Brain microvascular endothelial cell (primary cell): ENCODE measurements at places on chromosomes 2 and 18.

DNA sequence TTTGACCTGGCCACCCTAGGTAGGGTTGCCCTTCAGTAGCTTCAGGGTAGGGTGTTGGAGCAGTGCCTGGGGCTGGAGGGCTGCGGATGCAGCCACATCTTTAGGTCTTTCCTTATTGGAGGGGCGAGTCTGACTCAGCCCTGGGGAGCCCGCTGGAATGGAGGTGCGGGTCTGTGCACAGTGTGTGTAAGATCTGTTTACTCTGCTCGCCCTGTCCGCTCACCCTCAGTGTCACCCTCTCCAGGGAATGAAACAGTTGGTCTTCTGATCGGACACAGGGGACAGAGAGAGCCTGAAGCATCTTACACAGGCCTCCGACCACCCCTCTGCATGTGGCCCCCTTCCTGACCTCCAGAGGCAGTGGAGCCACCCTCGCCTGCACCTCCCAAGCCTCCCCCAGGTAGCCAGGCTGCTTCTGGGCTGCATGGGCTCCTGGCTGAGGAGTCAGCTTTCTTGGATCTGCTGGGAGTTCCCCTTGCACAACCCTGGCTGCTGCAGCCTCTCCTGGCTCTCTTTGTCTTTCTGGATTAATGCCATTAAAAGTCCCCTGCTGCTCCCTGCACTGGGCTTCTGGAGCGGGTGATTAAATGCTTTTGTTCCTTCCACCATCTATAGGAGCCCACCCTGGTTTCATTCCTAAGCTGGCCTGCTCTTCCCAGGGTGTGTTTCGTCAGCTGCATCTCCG lies 82.6 kb downstream of the ASB1 start:
- no peak for DNase-seq

DNA sequence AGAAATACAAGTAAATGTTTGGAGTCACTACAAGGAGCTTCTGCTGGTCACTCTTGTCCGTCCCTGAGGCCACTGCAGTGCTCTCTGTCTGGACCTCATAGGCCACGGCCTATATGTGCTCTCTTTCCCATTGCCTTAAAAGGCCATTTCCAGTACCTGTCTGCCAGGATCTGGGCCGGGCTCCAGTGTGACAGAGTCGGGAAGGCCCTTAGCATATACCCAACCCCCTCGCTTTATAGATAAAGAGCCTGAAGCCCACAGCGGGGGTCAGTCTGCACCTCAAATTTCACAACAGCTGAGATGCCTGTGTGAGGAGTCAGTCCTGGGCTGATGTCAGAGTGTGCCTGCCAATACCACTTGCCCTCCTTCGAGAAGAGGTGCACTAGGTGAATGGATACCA lies 39.9 kb downstream of the ADD2 start:
- no peak for DNase-seq

- no peak for DNase-seq
These were observed 3.6 kb upstream of the RNF144A start for GRCh38 chr2:6913415-6914157.

GRCh38 chr2:188382107-188382506 lies 90.4 kb downstream of the GULP1 start:
- DNase-seq: peak; percentile 18

DNA sequence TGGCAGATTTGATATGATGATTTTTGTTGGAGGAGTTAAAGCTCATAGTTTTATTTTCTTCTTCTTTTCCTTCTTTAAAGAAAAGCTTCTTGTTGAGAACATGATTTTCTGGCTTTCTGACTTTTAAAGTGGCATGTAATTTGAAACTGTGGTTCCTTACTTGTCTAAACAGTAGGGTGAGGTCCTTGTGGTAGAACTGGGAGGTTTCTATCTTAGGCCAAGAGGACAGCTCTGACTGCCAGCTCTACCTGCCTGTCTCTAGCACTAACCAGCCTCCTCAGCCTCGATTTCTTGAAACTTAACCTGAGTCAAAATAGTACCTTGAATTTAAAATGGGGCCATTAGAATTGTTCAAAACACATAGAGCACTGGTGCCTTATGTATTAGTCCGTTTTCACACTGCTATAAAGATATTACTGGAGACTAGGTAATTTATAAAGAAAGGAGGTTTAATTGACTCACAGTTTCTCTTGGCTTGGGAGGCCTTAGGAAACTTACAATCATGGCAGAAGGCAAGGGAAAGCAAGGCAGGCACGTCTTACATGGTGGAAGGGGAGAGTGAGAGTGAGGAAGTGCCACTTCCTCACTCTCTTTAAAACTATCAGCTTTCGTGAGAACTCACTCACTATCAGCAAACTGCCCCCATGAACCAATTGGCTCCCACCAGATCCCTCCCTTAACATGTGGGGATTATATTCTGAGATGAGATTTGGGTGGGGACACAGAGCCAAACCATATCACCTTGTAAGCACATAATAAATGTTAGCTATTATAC lies 119.0 kb downstream of the CERS6 start:
- no peak for DNase-seq

DNA sequence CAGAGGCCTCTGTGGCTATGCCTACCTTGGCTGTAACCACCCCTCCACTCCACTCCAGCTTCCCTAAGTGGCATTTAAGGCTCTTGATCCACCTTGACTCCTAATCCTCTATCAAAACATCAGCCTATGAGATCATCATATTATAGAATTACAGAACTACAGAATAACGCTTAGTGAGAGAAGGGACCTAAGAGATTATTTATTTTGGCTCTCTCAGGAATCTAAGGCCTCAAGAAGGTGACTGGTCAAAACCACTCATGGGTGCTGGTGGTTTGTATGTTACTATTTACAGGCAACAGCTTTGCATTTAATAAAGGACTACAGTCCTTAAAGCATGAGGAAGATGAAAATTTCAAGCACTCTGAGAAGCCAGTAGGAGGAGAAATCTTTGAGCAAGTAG lies 118.8 kb downstream of the FSHR start:
- DNase-seq: no peak

- peak; percentile 35 for DNase-seq
These were observed 59.6 kb downstream of the ITGB6 start for GRCh38 chr2:160140471-160140870.

GRCh38 chr2:231332388-231332787 lies 63.1 kb upstream of the B3GNT7 start:
- DNase-seq: no peak

GRCh38 chr18:22342625-22343024 lies 75.1 kb downstream of the CTAGE1 start:
- DNase-seq: peak; percentile 64

GRCh38 chr2:239259603-239260298 lies 141.1 kb downstream of the HDAC4 start:
- no peak for DNase-seq

GRCh38 chr2:218271865-218272530 lies 1.7 kb downstream of the PNKD start:
- DNase-seq: no peak

- no peak for DNase-seq
These were observed 20.8 kb downstream of the TFCP2L1 start for GRCh38 chr2:121263996-121264715.

DNA sequence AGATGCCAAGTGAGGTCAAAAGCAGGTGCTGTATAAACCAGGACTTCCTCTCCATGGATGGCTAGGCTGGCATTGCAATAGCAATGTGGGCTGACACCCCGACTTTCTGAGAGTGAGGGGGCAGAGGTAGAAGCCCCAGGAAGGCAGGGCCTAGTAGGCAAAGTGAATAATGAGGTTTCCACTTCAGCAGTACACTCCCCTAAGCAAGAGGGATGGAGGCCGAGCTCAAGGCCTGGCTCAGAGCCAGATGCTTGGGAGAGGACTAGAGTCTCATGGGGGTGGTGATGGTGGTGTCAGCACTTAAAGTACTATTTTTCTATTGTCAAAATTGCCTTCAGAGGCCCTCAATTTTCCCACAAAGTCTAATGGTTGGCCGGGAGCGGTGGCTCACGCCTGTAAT lies 41.6 kb upstream of the HK2 start:
- DNase-seq: no peak

GRCh38 chr2:111667542-111668273 lies 216.3 kb downstream of the ANAPC1 start:
- DNase-seq: peak; percentile 60

GRCh38 chr2:7037340-7038333 lies 120.4 kb downstream of the RNF144A start:
- DNase-seq: peak; percentile 75

GRCh38 chr18:3720818-3721545 lies 271.0 kb downstream of the TGIF1 start:
- DNase-seq: no peak

- DNase-seq: no peak
These were observed 17.3 kb downstream of the ACVR1 start for GRCh38 chr2:157858846-157859245.

- DNase-seq: no peak
These were observed 207.9 kb upstream of the FIGN start for GRCh38 chr2:163943403-163944346.

GRCh38 chr2:128667391-128667790 lies 348.7 kb upstream of the HS6ST1 start:
- no peak for DNase-seq

DNA sequence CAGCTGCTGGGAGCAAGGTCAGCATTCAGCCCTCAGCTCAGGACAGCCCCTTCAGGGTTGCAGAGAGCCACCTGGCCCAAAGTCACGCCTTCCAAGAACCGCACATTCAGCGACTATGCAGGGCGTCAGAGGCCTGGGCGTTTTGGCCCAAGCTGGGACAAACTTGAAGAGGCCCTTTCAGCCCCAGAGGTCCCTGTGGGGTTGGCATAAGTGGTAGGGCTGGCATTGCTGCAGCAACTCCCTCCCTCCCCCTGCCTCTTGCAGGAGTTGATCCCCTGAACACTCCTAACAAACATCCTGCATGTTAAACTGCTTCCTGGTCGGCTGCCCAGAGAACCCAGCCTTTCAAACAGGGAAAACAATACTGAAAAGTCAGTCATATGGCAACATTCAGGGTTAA lies 192.9 kb upstream of the SMAD2 start:
- no peak for DNase-seq

- DNase-seq: no peak
These were observed 101.0 kb downstream of the BCL2L11 start for GRCh38 chr2:111221701-111222100.

- DNase-seq: peak; percentile 51
These were observed 79.4 kb downstream of the TMEM182 start for GRCh38 chr2:102841107-102841840.

DNA sequence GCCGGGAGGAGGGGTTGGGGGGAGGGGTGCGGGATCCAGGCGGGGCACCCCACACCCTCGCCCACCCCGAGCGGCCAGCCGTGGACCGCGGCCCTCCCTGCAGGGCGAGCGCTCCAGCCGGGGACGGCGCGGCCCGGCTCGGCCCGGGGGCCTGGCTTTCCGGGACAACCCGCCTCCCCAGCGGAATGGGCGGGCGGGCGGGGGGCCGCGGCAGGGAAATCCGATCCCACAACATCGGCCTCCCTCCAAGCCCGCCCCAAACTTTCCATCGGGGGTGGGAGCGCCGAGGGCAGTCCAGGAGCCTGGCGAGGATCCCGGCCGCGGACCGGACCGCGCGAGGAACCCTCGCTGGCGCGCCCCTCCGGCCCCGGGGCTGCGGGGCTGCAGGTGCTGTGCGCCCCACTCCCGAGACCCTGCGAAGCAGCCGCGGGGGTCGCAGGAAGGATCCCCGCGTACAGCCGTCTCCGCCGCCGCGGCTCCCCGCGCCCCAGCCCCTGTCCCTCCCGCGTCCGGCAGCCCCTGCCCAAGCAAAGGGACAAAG lies 529 bp downstream of the SEMA4C start:
- peak; percentile 64 for DNase-seq

DNA sequence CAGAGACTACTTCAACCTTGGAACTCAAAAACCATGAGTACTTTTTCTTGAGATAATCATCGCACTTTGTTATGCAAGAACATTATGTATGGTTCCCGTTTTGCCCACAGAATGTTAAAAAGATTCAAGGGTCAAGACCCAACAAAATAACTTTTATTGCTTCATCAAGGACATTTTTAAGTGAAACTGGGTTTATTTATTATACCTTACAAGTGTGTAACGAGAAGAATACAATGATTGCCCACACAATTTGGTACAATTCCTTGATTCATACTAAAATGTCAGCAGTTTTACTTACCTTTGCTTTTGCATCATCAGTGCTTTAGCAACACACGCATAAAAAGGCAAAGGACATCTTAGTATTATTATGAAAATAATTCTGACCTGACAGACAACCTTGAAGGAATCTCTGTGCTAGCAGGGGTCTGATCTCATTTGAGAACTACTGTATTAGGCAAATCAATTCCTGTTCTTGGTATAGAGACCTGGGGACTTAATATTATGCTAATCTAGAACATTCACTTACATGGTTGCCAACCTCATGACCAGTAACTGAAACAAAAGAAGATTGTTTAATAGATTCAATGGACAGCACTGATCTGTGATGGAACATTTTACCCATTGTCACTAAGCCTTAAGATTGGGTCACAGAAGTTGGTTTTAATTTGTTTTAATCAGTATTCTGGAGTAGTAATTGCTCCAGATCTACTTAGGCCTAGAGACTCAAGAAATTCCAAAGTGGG lies 16.2 kb downstream of the CCDC88A start:
- no peak for DNase-seq

- peak; percentile 9 for DNase-seq
These were observed 339.2 kb upstream of the HNRNPA3 start for GRCh38 chr2:176873403-176873802.

DNA sequence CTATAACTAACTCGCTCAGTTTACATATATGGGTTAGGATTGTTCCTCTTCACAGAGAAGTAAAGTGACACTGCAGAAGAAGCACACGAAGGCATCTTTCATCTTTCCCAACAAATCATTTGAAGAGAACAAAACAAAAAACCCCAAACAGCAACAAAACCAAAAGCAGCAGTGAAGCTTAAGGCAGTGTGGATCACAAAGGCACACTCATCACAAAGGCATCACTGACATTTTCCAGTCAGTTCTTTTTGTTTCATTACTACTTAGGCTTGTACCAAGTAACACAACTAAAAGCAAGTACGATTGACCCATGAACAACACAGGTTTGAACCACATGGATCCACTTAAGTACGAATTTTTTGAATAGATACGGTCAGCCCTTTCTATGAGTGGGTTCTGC lies 75.7 kb downstream of the RNF152 start:
- DNase-seq: peak; percentile 32
